ENCODE measurements at places on chromosomes 16 and 17. TPM values are rescaled to one million over a fixed set of nuclear protein-coding genes. Genes with fewer than 3 reads are reported as not detected.

PHKB gene
- 53.1 TPM for total RNA-seq

ENDOV gene
- 50.1 TPM for total RNA-seq

GDPD3 gene
- total RNA-seq = 2.2 TPM

HCRT gene
- not detected for total RNA-seq

ANTKMT gene
- 37.8 TPM for total RNA-seq

HYDIN gene
- total RNA-seq = 6.5 TPM

MRM1 gene
- 13.3 TPM for total RNA-seq

PRAC1 gene
- not detected for total RNA-seq

TPSG1 gene
- not detected for total RNA-seq

MT1F gene
- 6.8 TPM for total RNA-seq

CHST5 gene
- not detected for total RNA-seq

OTOP2 gene
- total RNA-seq = not detected

CACNG3 gene
- total RNA-seq = not detected

KRTAP9-4 gene
- not detected for total RNA-seq

CEMP1 gene
- total RNA-seq = 0.24 TPM

FSCN2 gene
- 0.67 TPM for total RNA-seq

AOC2 gene
- 2.1 TPM for total RNA-seq

OR1F1 gene
- 0.25 TPM for total RNA-seq

NAGPA gene
- 12.7 TPM for total RNA-seq

SPATA32 gene
- total RNA-seq = not detected

CACNA1G gene
- 0.95 TPM for total RNA-seq

PYY gene
- total RNA-seq = 0.99 TPM

SYNGR3 gene
- 11.2 TPM for total RNA-seq

PRM1 gene
- total RNA-seq = not detected

LPO gene
- 0.07 TPM for total RNA-seq

C16orf92 gene
- total RNA-seq = not detected

SPATA22 gene
- total RNA-seq = not detected

MYCBPAP gene
- total RNA-seq = 3.5 TPM

KRTAP9-1 gene
- total RNA-seq = not detected

ANKRD40CL gene
- total RNA-seq = not detected

WNT9B gene
- total RNA-seq = 0.33 TPM

Measured in endodermal cell (in vitro differentiated cells).